Osteoblast (primary cell): ENCODE measurements at places on chromosomes 3 and 15.

GRCh38 chr15:73120269-73120668 is 68.0 kb downstream of the NEO1 start:
- peak; percentile 13 for DNase-seq

GRCh38 chr15:80844011-80844732 is 65.0 kb downstream of the CEMIP start:
- DNase-seq, result peak; percentile 94

- DNase-seq, result no peak
These were observed 72.0 kb downstream of the BTD start for GRCh38 chr3:15673536-15673935.

DNA sequence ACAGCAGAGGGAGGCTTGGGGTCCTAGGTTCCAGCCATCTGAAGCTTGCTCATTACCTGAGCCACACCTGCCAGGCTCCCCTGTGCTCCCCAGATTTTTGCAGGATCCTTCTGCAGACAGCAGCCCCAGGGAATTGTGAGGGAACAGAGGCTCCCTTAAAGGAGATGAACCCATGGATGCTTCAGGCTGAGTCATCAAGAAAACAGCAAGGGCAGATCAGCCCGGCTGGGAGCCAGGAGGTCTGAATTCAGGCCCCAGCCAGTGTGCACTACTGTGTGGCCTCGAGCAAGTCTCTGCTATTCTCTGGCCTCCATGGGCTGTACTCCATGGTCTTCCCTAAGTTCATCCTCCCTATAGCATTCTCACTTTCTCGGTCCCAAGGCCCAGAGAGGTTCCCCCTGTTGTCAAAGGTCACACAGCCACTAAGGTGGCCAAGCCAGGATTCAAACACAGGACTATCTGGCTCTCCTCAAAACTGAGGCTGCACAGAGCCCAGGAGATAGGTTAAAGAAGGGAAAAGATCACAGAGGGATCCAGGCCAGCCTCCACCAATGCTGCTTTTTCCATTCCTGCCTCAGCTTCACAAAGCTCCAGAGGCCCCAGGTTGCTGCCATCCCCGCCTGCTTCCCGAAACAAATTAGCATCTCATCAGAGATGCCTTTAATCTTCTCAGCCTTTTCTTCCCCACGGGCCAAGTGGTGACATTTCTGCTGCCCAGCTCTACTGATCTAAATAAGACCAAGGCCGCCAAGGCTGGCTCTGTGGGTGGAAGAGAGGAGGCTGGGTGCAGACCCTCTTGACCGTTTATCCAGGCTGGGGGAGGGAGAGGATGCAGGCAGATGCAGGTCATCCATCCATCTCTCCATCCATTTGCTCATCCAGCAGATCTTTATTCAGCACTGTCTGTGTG is 21.2 kb upstream of the GRIP2 start:
- peak; percentile 96 for DNase-seq

- DNase-seq, result no peak
These were observed 2.9 kb upstream of the P2RY12 start for GRCh38 chr3:151387432-151387831.

GRCh38 chr3:150149651-150150051 is 179.0 kb upstream of the PFN2 start:
- DNase-seq, result peak; percentile 88

DNA sequence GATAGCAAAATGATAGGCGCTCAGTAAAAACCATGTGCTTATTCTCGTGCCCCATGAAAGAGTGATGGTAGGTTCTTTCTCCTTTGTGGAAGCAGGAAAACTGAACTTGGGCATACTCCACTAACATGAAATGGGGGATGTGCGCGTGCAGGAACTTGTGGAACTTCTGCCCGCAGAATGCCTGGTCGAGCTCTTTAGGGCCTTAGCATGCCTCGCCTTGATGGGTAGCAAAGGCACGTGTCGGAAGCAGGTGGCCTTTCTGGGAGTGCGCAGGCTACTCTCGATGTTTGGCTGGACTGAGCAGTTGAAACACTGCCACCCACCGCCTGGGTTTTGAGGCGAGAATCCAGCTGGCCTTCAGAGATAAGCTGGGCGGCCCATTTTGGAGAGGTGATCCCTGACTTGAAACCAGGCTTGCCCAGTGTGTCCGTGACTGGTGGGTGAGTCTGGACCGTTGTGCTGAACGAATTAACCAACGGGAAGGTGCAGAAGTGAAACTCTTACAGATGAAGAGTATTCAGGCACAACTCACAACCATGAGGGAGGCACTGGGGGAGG is 842 bp downstream of the PCCB start:
- peak; percentile 68 for DNase-seq

DNA sequence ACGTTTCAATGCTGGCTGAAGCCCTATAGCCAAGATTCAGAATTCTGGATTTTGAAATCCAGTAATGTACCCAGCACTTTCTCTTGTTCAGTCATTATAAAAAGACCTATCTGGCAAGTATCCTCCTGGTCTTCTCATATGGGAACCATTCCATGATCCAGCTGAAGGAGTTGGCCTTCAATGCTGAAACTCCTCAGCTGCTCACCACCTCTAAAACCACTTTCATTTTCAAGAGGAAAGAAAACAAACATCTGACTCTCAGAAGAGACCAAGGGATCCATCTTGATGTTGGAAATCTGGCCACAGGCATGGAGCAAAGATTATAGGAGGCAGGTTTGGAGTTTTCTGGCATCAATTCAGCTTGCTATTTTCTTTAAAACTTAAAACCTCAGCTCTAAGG is 235.4 kb downstream of the FMN1 start:
- peak; percentile 19 for DNase-seq

- DNase-seq, result no peak
These were observed 403.0 kb upstream of the ONECUT1 start for GRCh38 chr15:53193149-53193548.

GRCh38 chr15:100766243-100767000 is 113.2 kb upstream of the ALDH1A3 start:
- DNase-seq, result peak; percentile 66

DNA sequence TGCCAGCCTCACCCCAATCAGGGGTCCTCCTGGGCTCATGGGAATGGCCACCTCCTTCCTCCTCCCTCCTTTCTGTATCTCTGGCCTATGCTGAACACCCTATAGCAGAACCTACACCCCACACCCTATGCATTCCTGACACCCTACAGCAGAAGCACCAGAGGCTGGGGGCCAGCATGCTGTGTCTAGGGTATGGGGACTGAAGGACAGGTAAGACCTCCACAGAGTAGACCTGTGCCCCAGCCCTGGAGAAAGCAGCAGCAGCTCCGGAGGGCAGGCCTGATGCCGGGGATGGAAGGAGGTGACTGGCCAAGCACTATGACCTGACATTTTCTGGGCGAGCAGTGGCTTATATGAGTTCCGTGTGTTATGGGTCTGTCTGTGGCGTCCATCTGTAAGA is 66.9 kb downstream of the TLE3 start:
- no peak for DNase-seq

- DNase-seq, result no peak
These were observed 127.6 kb upstream of the LMOD3 start for GRCh38 chr3:69250014-69250413.

GRCh38 chr3:47156396-47156795 is 7.5 kb downstream of the SETD2 start:
- DNase-seq, result peak; percentile 38

DNA sequence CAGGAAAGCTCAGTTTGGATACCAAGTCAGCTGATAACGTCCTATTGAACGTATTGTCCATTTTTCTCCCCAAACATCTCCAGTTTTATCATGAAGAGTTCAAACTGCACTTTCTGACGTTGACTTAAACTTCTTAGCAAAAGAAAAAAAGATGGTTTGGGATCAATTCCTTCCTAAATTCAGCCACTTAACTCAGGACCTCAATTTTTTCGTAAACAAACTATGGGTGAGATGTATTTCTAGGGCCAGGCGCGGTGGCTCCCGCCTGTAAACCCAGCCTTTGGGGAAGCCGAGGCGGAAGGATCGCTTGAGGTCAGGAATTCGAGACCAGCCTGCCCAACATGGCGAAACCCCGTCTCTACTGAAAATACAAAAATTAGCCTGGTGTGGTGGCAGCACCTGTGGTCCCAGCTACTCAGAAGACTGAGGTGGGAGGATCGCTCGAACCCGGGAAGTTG is 464 bp upstream of the MRPS25 start:
- no peak for DNase-seq

GRCh38 chr3:146839727-146840375 is 234.7 kb upstream of the PLSCR5 start:
- no peak for DNase-seq

GRCh38 chr3:11322931-11323330 is 50.7 kb downstream of the ATG7 start:
- DNase-seq, result no peak

GRCh38 chr15:66982816-66983215 is 82.6 kb upstream of the SMAD3 start:
- DNase-seq, result no peak

DNA sequence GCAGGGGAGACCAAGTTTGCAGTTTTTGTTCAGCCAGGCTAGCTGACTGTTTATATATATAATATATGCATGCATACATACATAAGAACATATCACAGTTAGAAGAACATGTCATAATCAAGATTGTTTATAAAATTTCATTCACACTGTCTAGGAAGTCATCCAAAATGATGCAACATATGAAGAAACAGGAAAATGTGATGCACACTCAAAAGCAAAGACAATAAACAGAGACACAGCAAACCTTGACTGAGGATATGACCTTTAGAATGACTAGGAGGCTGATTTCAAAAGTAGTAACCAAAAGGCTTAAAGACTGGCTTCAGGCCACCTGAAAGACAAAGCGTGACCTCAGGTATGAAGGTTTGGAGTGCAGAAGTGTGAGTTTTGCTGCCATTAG is 166.2 kb upstream of the NDN start:
- DNase-seq, result no peak

- no peak for DNase-seq
These were observed 1143.6 kb upstream of the EPHA6 start for GRCh38 chr3:95670765-95671164.

DNA sequence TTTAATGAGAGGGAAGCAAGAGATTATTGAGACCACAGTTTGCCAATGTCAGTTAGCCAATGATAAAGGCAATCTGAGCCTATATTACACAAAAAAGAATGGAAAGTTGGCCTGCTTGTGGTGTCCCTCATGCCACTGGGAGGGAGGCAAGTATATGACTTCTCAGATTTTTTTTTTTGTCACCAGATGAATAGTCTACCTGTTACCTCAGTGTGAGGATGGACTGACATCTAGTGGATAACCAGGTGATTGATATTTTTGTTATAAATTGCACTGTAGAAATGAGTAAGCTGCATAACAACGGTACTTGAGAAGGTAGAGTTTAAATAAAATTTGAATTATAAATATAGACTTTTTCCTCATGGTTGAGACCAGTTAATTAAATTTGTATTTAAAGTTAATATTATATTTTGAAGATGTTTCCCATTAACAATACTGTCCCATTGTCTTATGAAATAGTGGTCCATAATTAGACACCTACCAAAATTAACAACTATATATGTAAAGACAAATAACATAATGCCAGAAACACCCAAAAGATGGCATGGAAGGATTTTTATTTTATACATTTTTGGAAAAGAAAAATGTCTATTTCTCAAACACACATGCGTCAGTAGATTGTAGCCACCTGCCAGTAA is 237.8 kb upstream of the GADL1 start:
- DNase-seq, result no peak

DNA sequence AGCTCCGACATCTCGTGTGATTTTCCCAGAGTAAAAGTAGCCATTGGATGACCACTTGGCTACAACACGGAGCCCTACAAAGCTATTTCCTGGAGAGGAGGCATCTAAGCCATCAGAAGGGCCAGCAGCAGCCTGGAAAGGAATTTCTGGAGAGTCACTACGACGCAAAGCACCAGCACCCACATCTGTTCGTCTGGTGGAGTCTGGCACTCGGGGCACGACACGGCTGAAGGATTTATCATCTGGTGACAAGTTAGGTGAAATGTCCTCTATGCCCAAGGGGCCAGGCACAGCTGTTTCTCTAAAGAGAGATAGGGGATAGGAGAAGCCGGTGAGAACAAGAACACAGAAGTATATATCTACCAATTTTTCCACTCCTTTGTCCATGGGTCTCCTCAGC is 49.5 kb downstream of the TUBGCP4 start:
- no peak for DNase-seq

- no peak for DNase-seq
These were observed 2.0 kb upstream of the SLC24A1 start for GRCh38 chr15:65619626-65620290.

DNA sequence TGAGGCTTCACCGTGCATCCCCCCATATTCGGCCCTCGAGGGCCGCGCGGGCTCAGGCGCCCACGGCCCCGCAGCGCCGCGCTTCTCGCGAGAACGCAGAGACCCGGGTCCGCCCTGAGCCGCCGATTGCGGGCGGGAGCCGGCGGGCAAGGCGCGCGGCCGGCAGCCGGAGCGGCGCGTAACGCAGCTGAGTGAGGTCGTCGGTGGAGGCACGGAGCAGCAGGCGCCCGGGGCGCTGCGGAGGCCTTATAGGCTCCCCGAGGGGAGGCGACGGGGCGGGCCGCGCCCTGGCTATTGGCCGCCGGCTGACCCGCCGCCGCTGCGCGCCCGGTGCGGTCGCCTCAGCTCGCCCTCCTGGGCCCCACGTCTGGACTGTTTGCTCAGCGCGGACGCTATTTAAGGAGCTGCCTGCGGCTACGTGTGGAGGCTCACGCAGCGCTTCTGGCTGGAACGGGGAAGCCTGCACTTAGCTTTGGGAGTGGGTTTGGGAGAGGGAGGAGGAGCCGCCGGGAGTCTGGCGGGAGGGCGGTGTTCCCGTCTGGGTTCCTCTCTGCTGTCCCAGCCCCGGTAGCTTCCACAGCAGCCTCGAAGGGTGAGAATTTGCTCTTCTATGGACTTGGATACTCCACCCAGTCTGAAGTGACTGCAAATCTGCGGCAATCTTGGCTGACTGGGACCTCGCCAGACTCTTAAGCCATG is at the start of gene PLOD2:
TSS of gene PLOD2 (minus strand) at position 221 of the 699 bp plus-strand sequence. CDS start at position 26, 195 bp downstream.
- DNase-seq, result peak; percentile 94

DNA sequence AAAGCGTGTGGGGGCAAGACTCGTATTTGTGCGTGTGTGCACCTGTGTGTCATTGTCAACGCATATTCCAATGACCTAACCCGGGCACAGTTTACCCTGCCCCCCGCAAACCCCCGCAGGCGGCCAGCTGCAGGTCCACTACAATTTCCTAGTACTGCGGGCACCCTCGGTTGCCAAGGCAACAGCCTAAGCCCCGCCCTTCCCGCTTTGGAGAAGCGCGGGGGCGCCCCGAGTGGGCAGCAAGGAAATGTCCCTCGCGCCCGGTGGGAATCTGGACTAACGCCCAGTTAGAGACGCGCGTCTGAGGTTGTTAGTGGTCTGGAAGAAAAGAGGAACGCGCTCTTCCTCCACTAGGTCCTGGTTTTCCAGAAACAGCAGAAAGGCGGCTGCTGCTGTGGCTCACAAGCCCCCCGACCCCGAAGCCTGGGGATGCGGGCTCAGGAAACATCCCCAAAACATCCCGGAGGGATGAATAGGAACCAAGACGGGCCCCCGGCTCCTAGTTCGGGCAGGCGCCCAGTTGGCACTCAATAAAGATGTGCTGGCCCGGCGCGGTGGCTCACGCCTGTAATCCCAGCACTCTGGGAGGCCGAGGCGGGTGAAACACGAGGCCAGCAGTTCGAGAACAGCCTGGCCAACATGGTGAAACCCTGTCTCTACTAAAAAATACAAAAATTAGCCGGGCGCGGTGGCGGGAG is 1.1 kb downstream of the ABHD14A start:
- peak; percentile 91 for DNase-seq
